ENCODE measurements at places on chromosomes 4 and X.

GRCh38 chr4:25180524-25181131, 20.4 kb upstream of the SEPSECS start:
- no peak for DNase-seq

GRCh38 chrX:39883666-39884065, 214.1 kb downstream of the BCOR start:
- no peak for DNase-seq

DNA sequence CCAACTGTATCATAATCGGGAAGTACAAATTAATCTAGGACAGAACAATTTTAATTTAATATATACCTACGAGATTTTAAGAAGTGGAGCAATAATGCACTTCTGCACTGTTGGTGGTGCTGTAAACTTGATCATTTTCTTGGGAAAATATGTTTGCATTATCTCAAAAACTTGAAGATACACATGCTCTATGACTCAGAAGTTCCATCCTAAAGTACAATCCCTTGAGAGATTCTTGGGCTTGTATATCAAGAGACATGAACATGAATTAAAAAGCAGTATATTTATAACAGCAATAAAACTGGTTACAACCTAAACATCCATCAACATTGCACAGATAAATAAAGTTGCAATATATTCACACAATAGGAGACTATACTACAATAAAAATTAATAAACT, 168.8 kb downstream of the CLCN4 start:
- no peak for DNase-seq

DNA sequence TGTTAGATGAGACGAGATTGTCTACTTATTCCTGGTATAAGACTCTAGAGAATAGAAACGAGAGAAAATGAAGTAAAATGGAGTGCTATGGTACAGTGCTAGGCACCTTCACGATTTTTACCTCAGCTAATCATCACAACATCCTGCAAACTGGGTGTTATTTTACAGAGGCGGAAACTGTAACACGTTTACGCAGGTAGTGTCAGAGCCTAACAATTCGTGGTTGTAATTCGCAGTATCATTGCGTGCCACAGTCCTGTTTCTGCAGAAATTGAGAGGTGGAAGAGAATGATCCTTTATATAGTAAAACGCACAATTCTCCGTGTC, 383 bp upstream of the TBC1D19 start:
- DNase-seq: no peak

GRCh38 chr4:4541040-4541631, 712 bp downstream of the STX18 start:
- DNase-seq: no peak

- DNase-seq: no peak
Observed at GRCh38 chr4:151703401-151703800, 57.4 kb downstream of the GATB start.

DNA sequence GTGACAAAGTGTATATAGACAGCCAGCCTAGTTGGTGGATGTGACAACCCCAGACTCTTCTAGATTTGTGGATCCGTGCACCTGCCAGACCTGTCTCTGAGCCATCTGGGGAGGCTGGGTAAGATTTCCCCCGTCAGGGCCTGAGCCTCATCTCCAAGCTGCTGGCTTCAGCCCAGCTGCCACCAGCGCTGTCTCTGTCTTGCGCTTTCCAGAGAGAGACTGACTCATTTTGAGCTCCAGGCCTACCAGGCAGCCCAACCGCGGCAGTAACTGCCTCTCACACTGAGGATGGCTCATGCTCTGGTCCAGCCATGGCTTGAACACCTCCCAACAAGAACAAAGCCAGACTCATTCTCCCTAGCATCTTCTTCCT, 26.4 kb downstream of the NOP14 start:
- DNase-seq: no peak

GRCh38 chrX:39331082-39331704, 529.9 kb downstream of the MID1IP1 start:
- no peak for DNase-seq

DNA sequence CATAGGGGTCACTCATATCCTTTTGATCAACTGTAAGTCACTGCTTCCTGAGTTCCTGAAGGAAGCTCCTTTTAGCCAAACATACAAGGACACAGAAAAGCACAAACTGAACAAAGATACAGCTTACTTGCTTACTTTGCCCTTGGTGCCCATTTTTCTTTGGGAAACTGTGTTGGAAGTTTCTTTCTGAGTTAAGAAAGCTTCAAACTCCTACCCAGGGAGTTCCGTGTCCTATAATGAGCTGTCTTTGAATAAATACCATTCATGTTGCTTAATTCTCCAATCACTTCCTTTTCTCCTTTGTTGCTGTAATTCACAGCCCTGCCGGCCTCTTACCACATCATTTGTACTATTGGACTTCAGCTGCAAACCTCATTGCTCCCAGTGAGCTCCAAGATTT, at the start of gene ADH4:
TSS of gene ADH4 (minus strand) at position 228 of the 400 bp plus-strand sequence. CDS start at position 153, 75 bp downstream.
- DNase-seq: no peak

DNA sequence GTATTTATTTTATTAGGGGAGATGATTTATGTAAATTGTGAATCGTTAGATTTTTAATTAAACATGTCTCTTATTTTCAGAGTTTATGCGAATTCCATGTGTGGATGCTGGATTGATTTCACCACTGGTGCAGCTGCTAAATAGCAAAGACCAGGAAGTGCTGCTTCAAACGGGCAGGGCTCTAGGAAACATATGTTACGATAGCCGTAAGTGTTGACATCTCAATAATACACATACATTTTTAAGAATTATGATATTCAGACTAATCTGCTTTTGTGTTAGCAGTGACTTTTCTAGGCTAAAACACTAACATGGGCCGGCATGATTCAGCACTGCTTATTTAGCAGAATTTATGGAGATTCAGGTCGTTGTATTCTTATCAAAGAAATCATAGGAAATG, 91.2 kb downstream of the RAP1GDS1 start:
- no peak for DNase-seq

- DNase-seq: no peak
Observed at GRCh38 chr4:165204462-165204830, 2.9 kb upstream of the KLHL2 start.

- no peak for DNase-seq
Observed at GRCh38 chrX:133435544-133436124, 20.3 kb upstream of the GPC4 start.
